ENCODE measurements at places on chromosomes 7 and 10. TPM values are rescaled to one million over a fixed set of nuclear protein-coding genes. Genes with fewer than 3 reads are reported as not detected.

DNA sequence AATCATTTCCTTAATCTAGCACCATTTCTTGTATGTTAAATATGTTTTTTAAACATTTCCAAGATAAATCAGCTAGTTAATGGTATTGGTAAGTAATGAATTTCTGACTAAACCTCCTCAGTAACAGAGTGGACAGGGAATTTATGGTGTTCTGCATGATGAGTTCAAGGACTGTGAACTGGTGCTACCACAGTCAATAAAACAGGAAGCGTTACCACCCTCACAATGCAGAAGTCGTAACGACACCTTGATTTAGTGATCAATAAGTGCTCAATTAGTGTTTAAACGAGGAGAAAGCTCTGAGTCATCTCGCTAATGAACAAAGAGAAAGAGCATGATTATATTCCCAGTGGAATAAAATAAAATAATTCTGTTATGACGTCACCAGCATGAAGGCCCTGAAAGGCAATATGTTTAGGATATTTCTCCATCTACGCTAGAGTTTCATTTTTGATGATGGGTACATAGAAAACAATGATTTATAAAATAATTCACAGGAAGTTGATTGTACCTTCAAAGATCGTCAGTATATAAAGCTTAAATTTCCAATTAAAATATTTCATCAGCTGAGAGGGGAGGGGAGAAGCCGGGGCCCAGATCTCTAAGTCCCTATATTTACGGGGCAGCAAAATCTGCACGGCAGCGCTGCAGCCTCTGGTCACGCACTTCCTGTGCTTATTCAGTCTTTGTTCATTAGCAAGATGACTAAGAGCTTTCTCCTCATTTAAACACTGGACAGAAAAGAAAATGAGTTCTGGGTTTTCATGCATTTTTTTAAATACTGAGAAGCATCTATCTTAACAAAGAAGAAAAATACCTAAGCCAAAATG, 400.5 kb downstream of the PTPRN2 start:
- no peak overlapping the region for H3K27ac ChIP-seq
- no peaks in the 10 kb centered on the region for H3K27me3 ChIP-seq
- no peaks in the 10 kb centered on the region for H3K36me3 ChIP-seq
- no peak overlapping the region for H3K4me3 ChIP-seq

GRCh38 chr7:45114926-45115325, 3.4 kb upstream of the TBRG4 start:
- DNase-seq = no peak
- peaks cover 31% of the 10 kb centered on the region for H3K27me3 ChIP-seq
- H3K27ac ChIP-seq = no peak overlapping the region
- no peak overlapping the region for H3K4me3 ChIP-seq
- H3K36me3 ChIP-seq = no peaks in the 10 kb centered on the region

- H3K27me3 ChIP-seq = no peaks in the 10 kb centered on the region
- H3K36me3 ChIP-seq = no peaks in the 10 kb centered on the region
- peaks cover 23% of the 10 kb centered on the region for H3K4me1 ChIP-seq
- no peak overlapping the region for H3K4me3 ChIP-seq
Observed at GRCh38 chr10:93287775-93288174, 194.4 kb downstream of the MYOF start.

DNA sequence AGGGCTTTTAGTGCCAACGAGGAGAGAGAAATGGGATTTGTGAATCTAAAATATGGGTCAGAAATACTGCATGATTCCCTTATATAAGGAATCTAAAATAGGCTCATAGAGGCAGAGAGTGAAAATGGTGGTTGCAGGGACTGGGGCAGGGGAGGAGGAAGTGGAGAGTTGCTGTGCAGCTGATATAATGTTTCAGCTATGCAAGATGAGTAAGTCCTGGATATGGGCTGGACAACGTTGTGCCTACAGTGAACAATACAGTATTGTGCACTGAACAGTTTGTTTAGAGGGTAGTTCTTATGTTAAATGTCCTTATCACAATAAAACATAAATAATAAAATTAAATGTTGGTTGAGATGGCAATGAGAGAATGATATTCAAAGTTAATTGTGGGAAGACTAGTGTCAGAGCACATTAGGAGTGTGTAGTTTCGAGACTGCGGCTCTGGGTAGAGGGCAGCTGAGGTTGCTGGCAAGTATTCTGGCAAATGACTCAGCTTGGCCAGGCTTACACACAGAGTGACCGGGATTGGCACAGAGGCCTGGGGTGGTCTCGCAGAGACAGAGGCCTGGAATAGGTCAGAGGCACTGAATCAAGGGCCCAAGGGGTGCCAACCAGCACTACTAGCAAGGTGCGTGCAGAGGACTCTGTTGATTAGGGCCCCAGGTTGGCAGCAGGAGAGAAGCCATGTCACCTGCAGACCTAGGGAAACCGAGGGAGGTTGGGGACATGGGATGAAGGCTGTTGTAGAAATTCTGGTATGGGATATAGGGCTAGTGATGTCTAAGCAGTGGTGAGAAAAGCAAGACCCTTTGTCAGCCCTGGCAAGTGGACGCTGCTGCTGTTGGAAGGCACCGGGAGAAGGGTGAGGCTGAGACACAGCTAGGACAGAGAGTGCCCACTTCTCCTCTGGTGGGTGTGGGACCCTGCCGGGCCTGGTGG, 2.8 kb upstream of the DEPP1 start:
- peaks cover 72% of the 10 kb centered on the region for H3K4me1 ChIP-seq
- H3K4me3 ChIP-seq = no peak overlapping the region
- no peak for DNase-seq
- peaks cover 5% of the 10 kb centered on the region for H3K36me3 ChIP-seq
- H3K27ac ChIP-seq = peak overlapping the region; percentile 97
- H3K27me3 ChIP-seq = no peaks in the 10 kb centered on the region

DNA sequence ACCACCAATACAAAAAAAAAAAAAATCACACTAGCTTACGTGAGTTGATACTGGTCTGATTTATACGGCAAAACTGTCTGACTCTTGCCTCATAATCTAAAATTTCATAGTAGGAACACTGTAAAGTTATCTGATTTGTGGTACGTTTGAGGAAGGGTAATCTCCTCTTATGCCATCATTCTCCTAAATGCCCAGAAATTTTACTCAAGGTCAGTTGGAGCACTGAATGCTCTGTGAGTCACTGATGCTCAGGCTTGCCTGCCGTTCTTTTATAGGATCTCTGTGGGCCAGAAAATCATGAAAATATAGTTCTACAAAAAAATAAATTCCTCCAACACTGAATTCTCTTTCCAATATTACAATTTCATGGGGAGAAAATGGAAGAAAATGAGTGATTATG, 135.7 kb downstream of the PDE1C start:
- peaks cover 51% of the 10 kb centered on the region for H3K4me1 ChIP-seq
- H3K27ac ChIP-seq = peak overlapping the region; percentile 73
- no peaks in the 10 kb centered on the region for H3K27me3 ChIP-seq
- DNase-seq = no peak
- H3K36me3 ChIP-seq = peaks cover 5% of the 10 kb centered on the region

Gene LBX1
- total RNA-seq = not detected

Gene GRID2IP
- 0.13 TPM for total RNA-seq
